Fibroblast of villous mesenchyme (primary cell): ENCODE measurements at places on chromosomes 3 and 15.

DNA sequence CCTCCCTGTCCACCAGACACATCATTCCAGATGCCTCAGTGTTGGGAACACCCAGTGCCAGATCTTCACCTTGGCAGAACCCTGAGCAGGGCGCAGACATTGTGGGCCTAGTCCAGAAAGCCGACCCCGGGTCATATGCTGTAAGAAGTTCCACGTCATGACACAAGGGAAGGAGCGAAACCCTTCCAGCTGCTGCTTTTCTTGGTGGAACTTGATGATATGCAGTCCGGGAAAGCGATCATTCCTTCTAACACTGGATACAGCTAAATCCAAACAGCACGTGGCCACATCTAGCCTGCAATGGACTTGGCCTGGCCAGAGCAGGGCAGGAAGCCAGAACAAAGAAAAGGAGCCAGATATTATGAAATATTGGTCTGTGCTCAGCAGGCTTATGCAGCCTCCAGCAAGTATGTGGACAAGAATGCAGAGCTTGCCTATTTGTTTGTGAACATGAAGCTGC lies 22.0 kb downstream of the GASK1A start:
- DNase-seq = peak; percentile 89

- DNase-seq = no peak
Observed at GRCh38 chr3:10510743-10511432, 5.5 kb upstream of the ATP2B2 start.

DNA sequence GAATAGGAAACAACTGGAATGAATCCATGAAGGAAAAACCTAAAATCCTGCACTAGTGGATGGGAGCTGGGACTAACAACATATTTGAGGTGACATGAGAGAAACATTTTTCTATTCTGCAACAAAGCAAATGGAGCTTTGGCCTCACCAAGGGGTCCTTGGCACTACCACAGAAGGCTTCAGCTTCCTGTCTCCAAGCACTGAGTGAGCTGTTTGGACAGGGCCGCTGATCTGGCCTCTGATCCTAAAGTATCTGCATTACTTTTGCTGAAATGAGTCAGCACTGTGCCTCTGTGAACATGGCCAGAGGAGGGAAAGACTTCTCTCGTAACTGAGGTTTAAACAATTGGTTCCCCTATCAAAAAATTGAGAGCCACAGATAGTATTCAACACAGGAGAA lies 9.0 kb downstream of the ARPP21 start:
- DNase-seq = no peak

DNA sequence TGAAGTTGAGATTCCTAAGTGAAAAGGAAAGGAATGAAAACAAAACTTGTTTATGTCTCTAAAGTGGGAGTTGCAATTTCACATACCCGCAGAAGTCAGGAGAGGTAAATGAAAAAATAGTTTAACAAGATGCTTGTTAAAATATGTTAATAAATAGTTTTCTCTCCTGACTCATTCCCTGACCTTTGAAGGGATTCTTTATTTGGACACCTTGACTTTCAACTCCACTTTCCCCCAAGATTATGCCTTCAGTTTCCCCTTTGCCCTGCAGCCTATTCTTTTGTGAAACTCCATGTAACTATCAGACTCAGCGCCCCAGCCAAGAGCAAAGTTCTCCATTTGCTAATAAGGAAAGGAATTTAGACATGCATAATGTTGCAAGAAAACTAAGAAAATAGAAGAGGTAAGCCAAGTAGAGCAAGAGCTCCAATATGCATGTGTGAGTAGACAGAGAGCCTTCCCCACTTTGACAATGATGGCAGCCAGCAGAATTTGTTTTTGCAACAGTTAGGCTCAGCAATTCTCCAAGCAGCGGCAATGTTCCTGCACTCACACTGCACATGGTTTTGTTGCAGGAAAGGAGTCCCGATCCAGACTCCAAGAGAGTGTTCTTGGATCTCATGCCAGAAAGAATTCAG lies 61.2 kb downstream of the CD200 start:
- peak; percentile 79 for DNase-seq

DNA sequence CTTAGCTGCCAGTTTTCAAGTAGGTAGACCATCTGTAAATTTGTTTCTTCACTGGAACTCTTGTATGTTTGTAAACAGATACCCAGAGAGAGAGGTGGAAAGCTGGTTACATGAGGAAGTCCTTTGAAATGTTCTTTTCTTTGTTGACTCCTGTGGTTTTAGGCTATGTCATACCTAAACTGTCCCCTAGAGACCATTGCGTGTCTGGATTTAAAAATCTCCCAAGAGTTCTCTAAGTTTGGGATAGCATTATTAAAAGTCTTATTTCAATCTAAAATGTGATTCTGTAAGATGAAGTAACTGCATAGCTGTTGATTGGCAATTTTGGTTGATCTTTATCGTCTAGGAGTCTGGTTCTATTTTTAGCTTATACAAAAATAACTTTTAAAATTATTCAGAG lies 127.2 kb downstream of the GHSR start:
- DNase-seq = peak; percentile 67

DNA sequence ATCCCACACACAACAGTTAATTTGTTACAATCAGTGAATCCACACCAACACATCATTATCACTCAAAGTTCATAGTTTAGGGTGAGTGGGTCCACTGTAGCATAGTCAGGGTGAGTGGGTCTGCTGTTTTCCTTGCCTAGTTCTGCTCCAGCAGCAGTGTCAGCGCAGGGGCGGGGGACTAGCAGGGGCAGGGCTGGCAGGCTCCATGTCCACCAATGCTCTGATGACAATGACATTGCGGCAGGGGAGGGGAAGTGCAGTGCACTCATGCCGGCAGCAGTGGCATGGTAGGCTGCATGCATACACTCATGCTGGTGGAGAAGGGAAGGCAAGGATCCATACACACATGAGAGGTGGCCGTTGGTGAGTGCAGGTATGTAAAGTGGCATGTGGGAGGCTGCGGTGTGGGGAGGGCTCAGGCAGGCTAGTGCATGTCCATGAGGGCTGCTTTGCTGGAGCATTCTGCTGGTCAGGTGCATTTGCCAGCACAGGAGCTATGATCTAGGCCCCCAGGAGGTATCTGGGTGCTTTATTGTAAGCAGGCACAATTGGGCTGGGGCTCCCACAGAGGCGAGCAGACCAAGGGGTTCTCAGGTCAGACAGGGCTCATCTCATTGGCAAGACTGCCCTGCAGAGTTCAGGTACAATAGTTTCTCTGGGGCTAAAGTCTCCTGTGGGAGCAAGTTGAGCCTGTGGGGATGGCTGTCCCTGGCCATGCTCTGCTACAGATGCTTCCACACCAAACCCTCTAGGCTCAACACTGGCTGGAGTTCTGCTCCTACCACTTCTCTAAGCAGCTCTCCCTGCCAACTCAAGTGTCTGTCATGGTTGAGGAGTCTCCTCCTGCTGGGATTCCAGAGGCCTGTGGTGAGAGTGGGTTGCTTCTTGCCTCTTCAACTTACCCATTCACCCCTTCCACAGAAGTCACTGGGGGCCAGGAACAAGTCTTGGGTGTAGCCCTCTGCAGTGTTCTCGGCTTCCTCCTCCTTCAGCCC lies 81.3 kb downstream of the KCNAB1 start:
- DNase-seq = no peak

DNA sequence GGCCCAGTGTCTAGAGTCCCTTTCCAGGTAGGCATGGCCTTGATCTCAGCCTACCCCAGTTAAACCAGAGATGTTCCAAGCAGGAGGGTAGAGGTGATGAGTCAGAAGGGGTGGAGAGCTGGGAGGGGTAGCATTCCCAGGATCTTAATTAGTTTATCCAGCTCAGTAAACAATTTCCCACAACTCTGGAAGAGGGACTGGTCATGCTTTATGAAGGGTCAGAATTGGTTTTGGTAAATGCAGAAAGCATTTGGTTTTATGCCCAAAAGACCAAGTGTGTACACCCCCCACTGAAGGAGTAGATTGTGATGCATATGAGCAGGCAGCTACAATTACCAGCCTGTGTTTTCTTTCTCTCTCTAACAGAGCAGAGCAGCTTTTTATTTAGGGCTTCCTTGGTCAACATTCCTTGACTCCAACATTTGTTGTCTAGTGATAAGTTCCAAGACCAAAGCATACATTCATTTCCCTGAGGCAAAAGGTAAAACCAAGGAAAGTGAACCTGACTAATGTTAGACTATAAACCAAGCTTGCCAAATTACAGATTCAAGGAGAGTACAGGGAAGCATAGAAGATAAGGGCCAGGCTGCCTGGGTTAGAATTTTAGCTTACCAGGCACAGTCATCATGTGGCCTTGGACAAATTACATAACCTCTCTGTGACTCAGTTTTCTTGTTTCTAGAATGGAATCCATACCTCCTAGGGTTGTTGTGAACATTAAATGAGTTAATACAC lies 17.6 kb downstream of the EXOSC7 start:
- peak; percentile 82 for DNase-seq

- peak; percentile 59 for DNase-seq
Observed at GRCh38 chr15:92682741-92683510, 27.4 kb upstream of the FAM174B start.

DNA sequence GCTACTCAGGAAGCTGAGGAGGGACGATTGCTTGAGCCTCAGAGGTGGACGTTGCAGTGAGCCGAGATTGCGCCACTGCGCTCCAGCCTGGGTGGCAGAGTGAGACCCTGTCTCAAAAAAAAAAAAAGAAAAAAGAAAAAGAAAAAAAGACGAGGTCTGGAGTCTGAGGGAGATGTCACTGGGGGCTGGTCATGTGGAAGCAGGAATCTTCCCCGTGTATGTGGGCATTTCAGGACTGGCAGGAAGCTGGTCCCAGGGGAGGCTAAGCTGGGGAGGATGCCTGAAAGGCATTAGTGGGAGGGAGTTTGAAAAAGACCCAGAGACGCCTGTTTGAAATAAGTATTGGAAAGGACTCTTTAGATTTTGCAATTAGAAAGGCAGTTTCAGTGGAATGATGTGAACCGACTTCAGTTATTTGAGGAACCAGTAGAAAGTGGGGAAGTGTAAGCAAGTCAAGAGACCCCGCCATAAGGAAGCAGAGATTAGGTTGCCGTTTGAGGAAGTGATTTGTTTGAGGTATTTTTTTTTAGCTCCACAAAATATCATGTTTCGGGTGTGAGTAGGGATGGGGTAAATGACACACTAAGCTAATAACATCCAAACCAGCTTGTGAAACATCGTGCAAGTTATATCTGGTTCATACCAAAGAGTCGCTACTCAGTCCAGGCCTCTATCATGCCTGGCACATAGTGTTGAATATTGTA lies 55.5 kb downstream of the ST6GAL1 start:
- no peak for DNase-seq

- no peak for DNase-seq
Observed at GRCh38 chr3:189238071-189238470, 66.3 kb downstream of the TPRG1 start.

GRCh38 chr3:154614601-154615000 lies 184.6 kb upstream of the GPR149 start:
- DNase-seq = no peak

DNA sequence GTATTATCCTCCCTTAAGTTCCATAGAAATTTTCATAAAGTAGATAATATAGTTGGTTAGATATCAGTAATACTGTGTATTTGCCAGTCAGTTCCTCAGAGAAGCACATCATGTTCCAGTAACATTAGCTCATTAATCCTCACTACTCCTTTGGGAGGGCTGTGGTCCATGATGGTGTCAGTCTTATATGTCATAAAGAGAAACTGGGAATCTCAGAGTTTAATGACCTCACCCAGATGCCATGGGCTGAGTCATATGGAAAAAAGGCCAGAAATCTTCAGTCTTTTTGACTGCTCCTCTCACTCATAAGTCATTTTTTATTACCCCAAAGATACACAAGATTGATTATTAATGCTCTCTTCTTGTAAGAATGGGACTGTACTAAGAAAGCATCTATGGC lies 188.6 kb downstream of the CHL1 start:
- peak; percentile 1 for DNase-seq
